ENCODE measurements at places on chromosomes 1 and 21. TPM values are rescaled to one million over a fixed set of nuclear protein-coding genes. Genes with fewer than 3 reads are reported as not detected.
A peak's percentile ranks its signal among the peaks of the same experiment; 100 is the strongest.

EVA1C gene
- polyA plus RNA-seq: 33.5 TPM

GPR52 gene
- polyA plus RNA-seq: not detected

DNA sequence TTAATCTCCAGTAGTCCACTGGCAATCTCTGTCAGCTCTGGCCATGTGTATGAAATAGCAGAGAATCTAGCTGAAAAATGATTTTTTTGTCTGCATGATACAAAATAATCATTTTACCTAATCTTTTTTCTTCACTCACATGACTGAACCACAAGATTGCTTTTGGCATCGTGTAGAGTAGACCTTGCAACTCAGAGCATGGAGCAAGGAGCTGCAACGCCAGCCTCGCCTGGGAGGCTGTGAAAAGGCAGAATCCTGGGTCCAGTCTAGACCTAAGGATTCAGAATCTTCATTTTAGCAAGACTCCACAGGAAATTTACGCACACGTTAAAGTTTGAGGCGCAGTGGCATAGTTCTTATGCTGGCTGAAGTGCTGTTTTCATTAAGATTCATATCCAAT lies 40.2 kb downstream of the TOMM20 start:
- H3K27ac ChIP-seq: no peak overlapping the region
- no peak for DNase-seq
- no peaks in the 10 kb centered on the region for H3K27me3 ChIP-seq
- no peak overlapping the region for H3K4me3 ChIP-seq
- no peaks in the 10 kb centered on the region for H3K4me1 ChIP-seq

GRCh38 chr1:212606395-212607205 lies 2.0 kb upstream of the ATF3 start:
- H3K4me1 ChIP-seq: peaks cover 5% of the 10 kb centered on the region
- peak overlapping the region; percentile 32 for H3K4me3 ChIP-seq
- peak; percentile 93 for DNase-seq
- H3K36me3 ChIP-seq: no peaks in the 10 kb centered on the region
- no peaks in the 10 kb centered on the region for H3K27me3 ChIP-seq

GRCh38 chr1:218588540-218589172 lies 243.5 kb downstream of the TGFB2 start:
- no peaks in the 10 kb centered on the region for H3K36me3 ChIP-seq
- no peaks in the 10 kb centered on the region for H3K27me3 ChIP-seq
- no peaks in the 10 kb centered on the region for H3K4me1 ChIP-seq
- no peak for DNase-seq
- H3K27ac ChIP-seq: no peak overlapping the region
- no peak overlapping the region for H3K4me3 ChIP-seq

FCRL5 gene
- polyA plus RNA-seq: 0.45 TPM

C2CD2 gene
- 2.9 TPM for polyA plus RNA-seq

MSH4 gene
- polyA plus RNA-seq: not detected

- no peaks in the 10 kb centered on the region for H3K4me1 ChIP-seq
- no peak overlapping the region for H3K4me3 ChIP-seq
These were observed 39.2 kb upstream of the LRRC8D start for GRCh38 chr1:89781494-89782126.

DNA sequence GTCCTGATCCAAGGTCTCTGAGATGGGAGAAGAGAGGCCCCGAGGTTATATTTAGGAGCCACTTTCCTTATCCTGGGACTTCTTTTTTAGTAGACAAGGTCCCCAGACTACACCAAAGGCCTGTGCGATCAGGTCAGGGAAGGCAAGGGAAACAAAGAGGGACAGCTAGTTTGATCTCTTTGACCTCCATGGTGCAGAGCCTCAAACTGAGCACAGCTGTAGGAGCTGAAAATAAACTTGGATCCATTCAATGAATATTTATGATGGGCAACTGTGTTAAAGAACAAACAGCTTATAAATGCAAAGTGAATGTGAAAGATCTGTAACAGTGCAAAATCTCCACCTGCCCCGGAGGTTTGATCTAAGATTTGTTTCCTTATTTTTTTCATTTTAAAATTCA lies 256.6 kb downstream of the DYRK1A start:
- H3K36me3 ChIP-seq: no peaks in the 10 kb centered on the region
- no peak for DNase-seq
- H3K27ac ChIP-seq: no peak overlapping the region
- no peak overlapping the region for H3K4me3 ChIP-seq
- H3K4me1 ChIP-seq: no peaks in the 10 kb centered on the region

DNA sequence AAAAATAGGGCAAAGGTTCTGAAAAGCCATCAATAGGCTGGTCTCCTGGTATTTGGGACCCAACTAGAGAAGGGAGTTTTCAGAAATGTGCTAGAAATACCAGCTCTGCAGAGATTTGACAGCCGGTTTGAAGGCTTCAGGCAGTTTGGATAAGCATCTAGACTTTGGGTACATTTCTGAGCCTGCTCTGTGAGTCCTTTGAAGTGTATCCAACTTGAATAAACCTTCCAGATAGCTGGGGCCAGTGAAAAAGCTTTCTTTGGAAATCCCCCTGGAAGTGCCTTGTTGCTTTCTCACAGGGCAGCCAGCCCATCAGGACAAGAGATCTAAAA lies 6.4 kb upstream of the PEF1 start:
- peak; percentile 18 for DNase-seq
- no peaks in the 10 kb centered on the region for H3K4me1 ChIP-seq
- H3K4me3 ChIP-seq: no peak overlapping the region
- no peak overlapping the region for H3K27ac ChIP-seq

DNA sequence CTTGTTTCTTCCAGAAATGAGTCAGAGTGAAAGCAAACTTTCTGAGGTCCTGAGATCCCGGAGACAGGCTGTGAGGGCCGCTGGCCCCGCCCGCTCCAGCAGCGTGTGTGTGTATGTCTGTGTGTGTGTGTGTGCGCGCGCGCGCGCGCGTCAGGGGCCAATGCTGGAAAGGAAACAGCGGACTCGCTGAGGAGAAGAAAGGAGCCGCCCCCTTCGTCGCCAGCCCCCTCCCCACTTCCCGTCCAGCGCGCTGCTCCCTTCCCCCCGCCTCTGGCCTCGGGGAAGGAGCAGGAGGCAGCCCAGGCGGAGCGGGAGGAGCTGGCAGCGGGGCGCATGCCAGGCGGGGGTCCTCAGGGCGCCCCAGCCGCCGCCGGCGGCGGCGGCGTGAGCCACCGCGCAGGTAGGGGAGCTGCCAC lies at the start of gene DISC1:
Gene DISC1 (plus strand): TSS at position 256 of the 416 bp plus-strand sequence. CDS start 78 bp downstream, at position 334.
- H3K4me1 ChIP-seq: no peaks in the 10 kb centered on the region
- peak; percentile 91 for DNase-seq
- H3K4me3 ChIP-seq: peak within 1 kb of the TSS; percentile 86
- H3K27ac ChIP-seq: peak within 1 kb of the TSS; percentile 69
- H3K36me3 ChIP-seq: no peaks in the 10 kb centered on the region

DNA sequence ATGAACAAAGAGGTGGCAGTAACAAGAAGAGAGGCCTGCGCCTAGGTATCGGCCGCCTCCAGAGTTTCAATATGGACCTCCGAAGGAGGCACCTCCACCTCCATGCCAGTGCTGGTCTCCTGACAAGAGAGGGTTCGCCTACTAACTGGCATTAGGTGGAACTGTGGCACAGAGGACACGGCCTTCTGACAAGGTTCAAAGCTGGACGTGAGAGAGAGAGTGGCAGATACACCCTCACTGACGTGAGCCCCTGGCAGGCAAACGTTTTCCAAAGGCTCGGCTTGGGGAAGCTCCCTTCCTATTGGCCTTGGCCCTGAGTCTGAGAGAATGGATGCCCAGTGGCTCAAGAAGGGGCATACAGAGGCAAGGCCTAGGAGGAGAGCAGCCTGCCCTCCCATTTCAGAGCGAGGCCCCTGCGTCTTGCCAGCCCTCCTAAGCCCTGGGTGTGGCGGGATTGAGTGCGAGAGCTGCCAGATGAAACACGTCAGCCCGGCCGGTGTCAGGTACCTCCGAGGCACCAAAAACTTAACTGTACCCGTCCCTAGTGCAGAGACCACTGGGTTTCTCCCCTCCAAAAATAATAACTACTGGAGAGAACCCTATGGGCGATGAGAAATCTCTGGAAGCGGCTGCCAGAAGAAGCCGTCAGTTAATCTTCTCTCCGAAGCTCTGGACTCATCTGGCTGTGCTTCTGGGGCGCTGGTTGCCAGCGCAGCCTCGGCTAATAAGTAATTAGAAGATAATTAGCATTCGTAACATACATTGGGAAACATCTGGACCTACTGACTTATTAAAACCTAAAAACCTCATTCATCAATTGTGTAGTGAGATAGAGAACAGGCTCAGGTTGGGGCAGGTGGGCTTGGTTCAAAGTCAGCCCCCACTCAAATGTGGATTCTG lies 283.6 kb downstream of the NPHP4 start:
- H3K27ac ChIP-seq: no peak overlapping the region
- no peak overlapping the region for H3K4me3 ChIP-seq
- no peaks in the 10 kb centered on the region for H3K36me3 ChIP-seq
- H3K4me1 ChIP-seq: no peaks in the 10 kb centered on the region
- no peaks in the 10 kb centered on the region for H3K27me3 ChIP-seq

DNA sequence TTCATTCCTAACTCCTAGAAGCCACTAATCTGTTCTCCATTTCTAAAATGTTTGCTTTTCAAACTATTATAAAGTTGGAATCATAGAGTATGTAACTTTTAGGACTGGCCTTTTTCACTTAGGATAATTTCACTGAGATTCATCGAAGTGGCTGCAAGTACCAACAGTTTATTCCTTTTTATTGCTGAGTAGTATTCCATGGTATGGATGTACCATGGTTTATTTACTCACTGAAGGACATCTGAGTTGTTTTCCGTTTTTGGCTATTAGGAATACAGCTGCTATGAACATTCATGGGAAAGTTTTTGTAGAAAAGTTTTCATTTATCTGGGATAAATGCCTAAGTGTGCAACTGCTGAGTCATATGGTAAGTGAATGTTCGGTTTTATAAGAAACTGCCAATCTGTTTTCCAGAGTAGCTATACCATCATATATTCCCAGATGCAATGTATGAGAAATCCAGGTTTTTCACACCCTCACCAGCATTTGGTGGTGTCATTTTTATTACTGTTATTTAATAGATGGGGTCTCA lies 66.3 kb downstream of the SLC27A3 start:
- no peaks in the 10 kb centered on the region for H3K4me1 ChIP-seq
- H3K27ac ChIP-seq: no peak overlapping the region
- no peak overlapping the region for H3K4me3 ChIP-seq
- no peaks in the 10 kb centered on the region for H3K36me3 ChIP-seq
- no peak for DNase-seq
- H3K27me3 ChIP-seq: no peaks in the 10 kb centered on the region

UBXN10 gene
- polyA plus RNA-seq: 1.6 TPM

AADACL4 gene
- not detected for polyA plus RNA-seq

DNA sequence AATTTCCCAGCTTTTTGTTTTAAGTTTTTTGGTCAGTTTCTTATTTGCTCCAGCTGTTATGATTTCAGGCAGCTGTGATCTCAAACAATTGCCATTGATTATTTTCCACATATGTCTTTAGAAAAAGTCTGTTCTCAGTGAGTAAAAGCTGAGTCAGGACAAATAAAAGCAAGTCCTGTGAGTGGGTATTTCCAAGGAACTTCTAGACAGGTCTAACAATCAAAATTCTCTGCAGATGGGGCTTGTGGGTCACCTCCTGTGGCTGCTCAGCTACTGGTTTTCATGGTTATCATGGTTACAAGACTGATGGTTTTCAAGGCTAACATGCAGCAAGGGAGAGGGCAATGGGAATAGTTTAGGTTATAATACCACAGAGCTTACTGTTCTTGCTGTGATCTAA lies 585.7 kb downstream of the LMO4 start:
- no peak for DNase-seq
- no peaks in the 10 kb centered on the region for H3K27me3 ChIP-seq
- no peak overlapping the region for H3K4me3 ChIP-seq

ATAD3B gene
- 17.5 TPM for polyA plus RNA-seq

- no peak overlapping the region for H3K27ac ChIP-seq
- no peaks in the 10 kb centered on the region for H3K27me3 ChIP-seq
- H3K4me3 ChIP-seq: no peak overlapping the region
- peak; percentile 89 for DNase-seq
- no peaks in the 10 kb centered on the region for H3K4me1 ChIP-seq
- H3K36me3 ChIP-seq: peaks cover 30% of the 10 kb centered on the region
These were observed 22.2 kb downstream of the SLC25A33 start for GRCh38 chr1:9561429-9561828.

DCDC2B gene
- polyA plus RNA-seq: not detected

GRCh38 chr1:52662645-52663313 lies 29.8 kb downstream of the SHISAL2A start:
- peak; percentile 66 for DNase-seq
- no peak overlapping the region for H3K27ac ChIP-seq
- no peaks in the 10 kb centered on the region for H3K4me1 ChIP-seq

DNA sequence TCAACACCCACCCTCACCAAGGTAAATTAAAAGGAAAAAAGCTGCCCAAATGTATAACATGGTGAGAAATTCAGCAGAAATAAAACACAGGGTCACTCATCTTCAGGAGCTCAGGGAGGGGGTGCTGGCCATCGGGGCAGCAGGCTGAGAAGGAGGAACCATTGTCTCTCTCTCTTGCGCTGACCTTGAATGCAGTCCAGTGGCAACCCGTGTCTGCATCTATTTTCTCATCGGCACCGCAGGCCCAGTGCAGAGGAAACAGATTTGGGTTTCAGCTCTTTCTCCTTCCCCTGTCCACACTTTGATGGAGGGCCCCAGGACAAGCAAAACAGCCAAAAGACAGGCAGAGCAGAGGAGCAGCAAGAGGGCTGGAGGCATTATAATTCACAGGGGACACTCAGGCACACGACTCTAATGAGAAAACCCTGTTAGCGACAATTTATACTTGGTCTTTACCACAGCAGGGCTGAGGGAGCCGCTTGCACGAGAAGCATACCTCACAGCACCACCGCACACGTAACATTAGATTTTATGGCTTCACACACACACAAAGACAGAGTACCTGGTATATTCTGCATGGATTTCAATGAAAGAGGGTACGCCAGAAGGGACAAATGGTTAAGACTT lies 18.6 kb downstream of the MKNK1 start:
- H3K4me1 ChIP-seq: no peaks in the 10 kb centered on the region
- H3K27me3 ChIP-seq: no peaks in the 10 kb centered on the region
- DNase-seq: no peak
- no peak overlapping the region for H3K27ac ChIP-seq
- H3K4me3 ChIP-seq: no peak overlapping the region
- H3K36me3 ChIP-seq: peaks cover 17% of the 10 kb centered on the region

FAM110D gene
- 0.32 TPM for polyA plus RNA-seq

DNA sequence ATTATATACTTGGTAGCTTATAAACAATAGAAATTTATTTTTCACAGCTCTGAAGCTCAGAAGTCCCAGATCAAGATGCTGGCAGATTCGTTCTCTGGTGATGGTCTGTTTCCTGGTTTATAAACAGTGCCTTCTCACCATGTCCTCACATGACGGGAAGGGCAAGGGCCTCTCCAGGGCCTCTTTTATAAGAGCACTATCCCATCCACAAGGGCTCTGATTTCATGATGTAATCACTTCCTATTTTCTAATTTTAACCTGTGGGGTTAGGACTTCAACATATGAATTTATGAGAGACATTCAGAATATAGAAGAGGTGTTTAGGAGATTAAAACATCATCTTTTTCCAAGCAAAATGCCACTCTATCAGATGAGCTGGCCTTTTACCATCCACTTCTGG lies 32.1 kb upstream of the PLPPR4 start:
- H3K27ac ChIP-seq: no peak overlapping the region
- no peaks in the 10 kb centered on the region for H3K4me1 ChIP-seq
- no peak overlapping the region for H3K4me3 ChIP-seq
- H3K27me3 ChIP-seq: no peaks in the 10 kb centered on the region

GRCh38 chr1:175265091-175265490 lies 72.5 kb upstream of the KIAA0040 start:
- no peaks in the 10 kb centered on the region for H3K4me1 ChIP-seq
- no peak overlapping the region for H3K4me3 ChIP-seq
- H3K27ac ChIP-seq: no peak overlapping the region

GRCh38 chr1:53475664-53476063 lies 16.5 kb downstream of the DMRTB1 start:
- no peak overlapping the region for H3K27ac ChIP-seq
- H3K4me1 ChIP-seq: no peaks in the 10 kb centered on the region
- no peak for DNase-seq
- no peaks in the 10 kb centered on the region for H3K36me3 ChIP-seq
- H3K27me3 ChIP-seq: no peaks in the 10 kb centered on the region
- no peak overlapping the region for H3K4me3 ChIP-seq

GRCh38 chr1:107171333-107171732 lies 30.5 kb downstream of the NTNG1 start:
- no peaks in the 10 kb centered on the region for H3K36me3 ChIP-seq
- H3K27me3 ChIP-seq: no peaks in the 10 kb centered on the region
